ENCODE measurements at places on chromosomes 1 and 21. TPM values are rescaled to one million over a fixed set of nuclear protein-coding genes. Genes with fewer than 3 reads are reported as not detected.

DNA sequence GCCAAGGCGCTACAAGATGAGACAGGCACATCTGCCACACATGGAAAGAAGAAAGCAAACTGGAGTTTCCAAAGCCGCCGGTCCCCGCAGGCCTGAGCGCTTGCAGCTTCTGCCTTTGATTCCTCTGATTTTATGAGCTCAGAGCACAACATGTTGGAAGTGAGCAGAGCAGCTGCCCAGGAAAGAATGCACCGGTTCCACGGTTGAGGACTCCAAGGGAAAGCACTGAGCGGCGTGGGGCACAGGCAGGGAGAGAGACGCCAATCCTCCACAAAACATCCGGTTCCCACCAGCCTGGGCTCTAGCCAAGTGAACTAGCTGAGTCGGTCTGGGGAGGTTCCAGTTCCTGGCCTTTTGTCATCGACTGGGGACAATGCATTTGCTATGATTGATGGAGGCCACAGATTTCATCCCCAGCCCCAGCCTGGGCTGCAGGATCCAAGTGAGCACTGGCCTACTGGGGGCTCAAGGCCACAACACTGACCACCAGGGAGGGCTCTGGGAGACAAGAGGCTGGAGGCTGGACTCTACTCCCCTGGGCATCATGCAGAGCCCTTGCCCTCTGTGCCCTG is 253.1 kb upstream of the IRF2BP2 start:
- H3K27me3 ChIP-seq, result no peaks in the 10 kb centered on the region
- no peak for DNase-seq
- no peaks in the 10 kb centered on the region for H3K36me3 ChIP-seq
- peaks cover 18% of the 10 kb centered on the region for H3K4me1 ChIP-seq
- H3K4me3 ChIP-seq, result no peak overlapping the region

The ANGPTL1 gene
- 0.21 TPM for total RNA-seq

GRCh38 chr1:233909195-233909594 is 4.7 kb downstream of the SLC35F3 start:
- H3K36me3 ChIP-seq, result no peaks in the 10 kb centered on the region
- peaks cover 7% of the 10 kb centered on the region for H3K4me1 ChIP-seq

GRCh38 chr1:41626616-41627375 is 142.3 kb upstream of the EDN2 start:
- no peaks in the 10 kb centered on the region for H3K27me3 ChIP-seq
- no peak for DNase-seq
- no peaks in the 10 kb centered on the region for H3K4me1 ChIP-seq
- no peaks in the 10 kb centered on the region for H3K36me3 ChIP-seq
- H3K4me3 ChIP-seq, result no peak overlapping the region

- H3K27me3 ChIP-seq, result no peaks in the 10 kb centered on the region
- no peaks in the 10 kb centered on the region for H3K36me3 ChIP-seq
- H3K27ac ChIP-seq, result no peak overlapping the region
- H3K4me1 ChIP-seq, result no peaks in the 10 kb centered on the region
- DNase-seq, result no peak
Measured at GRCh38 chr1:105485207-105485606, 1571.3 kb upstream of the PRMT6 start.

The SLAMF9 gene
- not detected for total RNA-seq

All from neural crest cell (in vitro differentiated cells).